Upper lobe of left lung (tissue), 6 donors: ENCODE measurements at places on chromosomes 7 and 10.

DNA sequence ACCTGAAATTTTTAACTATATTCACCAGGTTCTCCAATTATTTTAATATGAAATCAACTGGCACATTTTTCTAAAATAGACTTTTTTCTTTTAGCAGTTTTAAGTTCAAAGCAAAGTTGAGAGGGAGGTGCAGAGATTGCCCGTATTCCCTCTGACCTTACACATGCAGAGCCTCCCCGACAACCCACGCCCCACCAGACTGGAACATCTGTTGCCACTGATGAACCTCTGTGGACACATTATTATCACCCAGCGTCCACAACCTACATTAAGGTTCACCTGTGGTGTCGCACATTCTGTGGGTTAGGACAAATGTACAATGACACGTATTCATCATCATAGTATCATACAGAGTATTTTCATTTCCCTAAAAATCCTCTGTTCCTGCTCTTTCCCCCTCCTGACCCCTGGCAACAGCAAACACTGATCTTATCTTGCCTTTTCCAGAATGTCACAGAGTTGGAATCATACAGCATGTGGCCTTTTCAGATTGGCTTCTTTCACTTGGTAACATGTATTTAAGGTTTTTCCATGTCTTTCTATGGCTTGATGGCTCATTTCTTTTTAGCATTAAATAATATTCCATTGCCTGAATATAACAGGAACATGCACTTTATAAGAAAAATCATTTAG is 37.1 kb downstream of the COBL start:
- no peak for DNase-seq

DNA sequence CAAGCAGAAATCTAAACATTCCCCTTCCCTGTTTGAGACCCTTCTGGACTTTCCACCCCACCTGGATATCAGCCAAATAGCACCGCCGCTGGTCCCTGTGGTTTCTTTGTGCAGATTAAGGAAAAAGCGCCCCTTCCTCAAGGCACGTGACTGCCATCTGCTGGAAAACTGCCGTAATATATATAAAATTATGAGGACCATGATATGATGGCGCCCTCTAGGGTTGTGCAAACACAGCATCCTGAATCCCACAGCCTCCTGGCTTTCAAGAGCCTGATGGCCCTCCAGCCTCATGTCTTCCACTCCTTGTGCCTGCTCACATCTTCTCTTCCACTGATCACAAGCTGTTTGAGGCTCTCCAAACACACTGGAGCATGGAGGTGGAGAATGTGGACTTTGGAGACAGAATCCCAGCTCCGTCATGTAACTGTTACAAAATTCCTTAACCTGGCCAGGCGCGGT is 121.3 kb downstream of the MYL10 start:
- no peak for DNase-seq

- DNase-seq = no peak
These were observed 172.0 kb downstream of the ZEB1 start for GRCh38 chr10:31490858-31491504.

DNA sequence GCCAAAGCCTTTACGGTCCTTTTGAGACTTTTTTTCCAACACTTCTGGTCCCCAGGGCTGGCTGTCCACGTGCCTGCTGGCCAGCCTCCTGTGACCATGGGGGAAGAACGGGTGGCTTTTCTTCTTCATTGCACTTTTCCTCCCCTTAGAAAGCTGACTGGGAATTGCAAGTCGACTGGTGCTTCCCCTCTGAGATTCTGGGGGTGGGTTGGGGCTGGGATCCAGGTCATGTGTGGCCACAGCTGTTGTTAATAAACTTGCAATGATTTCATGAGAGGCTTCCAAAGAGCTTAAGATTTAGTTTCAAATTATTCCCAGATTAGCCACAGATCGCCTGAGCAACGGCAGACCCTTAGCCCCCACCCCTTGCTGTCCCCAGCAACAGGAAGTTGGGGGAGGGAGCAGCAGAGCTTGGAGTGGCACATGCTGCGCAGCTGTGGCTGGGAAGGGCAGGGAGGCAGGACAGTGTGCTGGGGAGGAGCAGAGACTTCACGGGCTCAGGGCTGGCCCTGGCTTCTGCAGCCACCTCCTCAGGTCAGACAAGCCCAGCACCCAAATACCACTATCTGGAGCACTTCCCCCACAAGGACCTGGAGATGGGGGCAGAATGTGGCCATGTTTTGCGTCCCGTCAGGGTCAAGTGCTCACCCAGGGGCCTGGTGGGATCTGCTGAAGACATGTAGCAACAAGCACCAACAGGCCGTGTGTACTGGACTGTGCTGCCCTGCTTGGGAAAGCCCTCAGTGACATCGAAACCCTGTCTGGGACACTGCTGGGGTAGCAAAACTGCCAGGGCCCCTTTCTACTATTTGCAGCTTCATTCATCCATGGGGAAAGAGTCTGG is 147.1 kb downstream of the RNF216 start:
- DNase-seq = peak; percentile 34

DNA sequence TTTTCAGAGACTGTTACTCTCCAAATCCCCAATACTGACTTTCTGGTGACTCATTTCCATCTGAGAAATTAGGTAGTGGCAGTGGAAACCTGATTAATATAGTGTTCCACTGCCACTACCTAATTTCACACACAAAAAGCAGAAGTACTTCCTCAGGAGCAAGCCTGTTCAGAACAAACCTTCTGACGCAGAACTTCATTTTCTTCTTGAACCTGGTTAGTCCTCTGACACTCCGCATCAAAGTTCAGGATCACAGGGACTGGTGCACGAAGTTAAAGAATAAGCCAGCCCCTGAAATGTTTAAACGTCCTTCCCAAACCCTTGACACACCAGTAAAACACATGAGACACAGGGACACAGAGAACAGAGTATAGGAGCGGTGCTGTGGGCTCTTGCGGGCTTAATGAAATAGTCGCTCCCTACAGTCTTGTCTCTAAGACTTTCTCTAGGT is 4.4 kb downstream of the WDR91 start:
- DNase-seq = no peak

DNA sequence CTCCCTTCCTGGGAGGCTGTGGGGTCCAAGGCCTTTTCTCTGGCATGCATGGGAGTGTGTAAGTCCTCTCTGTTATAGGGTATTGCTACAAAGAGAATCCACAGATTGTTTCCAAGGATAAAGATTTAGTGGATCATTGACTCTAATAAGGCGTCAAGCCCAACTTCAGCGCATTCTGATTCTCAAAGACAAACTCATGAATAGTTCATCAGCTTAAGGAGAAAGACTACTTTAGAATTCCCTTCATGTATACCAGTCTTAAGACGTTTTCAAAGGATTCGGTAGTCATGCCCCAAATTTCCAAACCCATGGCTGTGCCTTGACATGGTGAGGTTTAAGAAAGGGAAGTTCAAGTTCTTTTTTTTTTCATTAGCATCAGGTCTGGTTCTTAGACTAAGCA is 46.6 kb upstream of the ABLIM1 start:
- no peak for DNase-seq

DNA sequence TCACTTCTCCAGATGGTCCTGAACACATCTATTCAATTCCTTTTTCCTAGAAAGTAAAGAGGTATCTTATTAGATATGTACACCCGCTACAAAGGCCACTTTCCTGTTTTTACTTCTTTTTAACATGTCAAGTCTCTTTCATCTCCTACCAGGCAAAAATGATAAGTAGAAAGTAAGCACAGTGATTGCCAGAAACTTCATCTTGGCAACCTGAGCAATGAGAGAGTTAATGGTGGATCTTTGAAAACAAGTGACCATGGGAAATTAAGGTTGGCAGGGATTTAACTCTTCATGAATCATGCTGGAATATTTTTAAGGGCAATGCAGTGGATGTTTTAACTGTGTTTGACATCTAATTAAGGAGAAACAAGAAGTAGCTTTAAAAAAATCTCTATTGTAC is 2.7 kb downstream of the SEMA3A start:
- no peak for DNase-seq

- no peak for DNase-seq
These were observed 447.0 kb downstream of the GRID1 start for GRCh38 chr10:85919491-85920021.

DNA sequence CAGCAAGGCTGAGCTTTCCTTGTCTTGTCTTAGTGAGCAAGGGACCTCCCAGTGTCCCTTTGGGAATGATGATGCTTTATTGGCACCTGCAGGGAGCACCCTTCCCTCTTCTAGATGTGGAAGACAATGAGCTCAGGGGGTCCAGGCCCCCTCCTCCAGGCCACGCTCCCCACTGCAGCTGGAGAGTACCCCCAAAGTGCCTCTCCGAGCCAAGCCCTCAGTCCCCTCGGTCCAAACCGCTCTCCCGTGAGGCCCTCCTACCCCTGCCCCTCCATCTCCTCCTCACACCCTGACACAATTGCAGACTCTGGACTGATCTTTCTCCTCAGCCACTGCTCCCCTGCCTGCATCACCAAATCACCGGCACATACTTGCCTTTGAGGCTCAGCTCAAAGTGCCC is 16.7 kb downstream of the RBP3 start:
- DNase-seq = no peak

- DNase-seq = no peak
These were observed 1.5 kb downstream of the ABCB4 start for GRCh38 chr7:87473986-87474385.

DNA sequence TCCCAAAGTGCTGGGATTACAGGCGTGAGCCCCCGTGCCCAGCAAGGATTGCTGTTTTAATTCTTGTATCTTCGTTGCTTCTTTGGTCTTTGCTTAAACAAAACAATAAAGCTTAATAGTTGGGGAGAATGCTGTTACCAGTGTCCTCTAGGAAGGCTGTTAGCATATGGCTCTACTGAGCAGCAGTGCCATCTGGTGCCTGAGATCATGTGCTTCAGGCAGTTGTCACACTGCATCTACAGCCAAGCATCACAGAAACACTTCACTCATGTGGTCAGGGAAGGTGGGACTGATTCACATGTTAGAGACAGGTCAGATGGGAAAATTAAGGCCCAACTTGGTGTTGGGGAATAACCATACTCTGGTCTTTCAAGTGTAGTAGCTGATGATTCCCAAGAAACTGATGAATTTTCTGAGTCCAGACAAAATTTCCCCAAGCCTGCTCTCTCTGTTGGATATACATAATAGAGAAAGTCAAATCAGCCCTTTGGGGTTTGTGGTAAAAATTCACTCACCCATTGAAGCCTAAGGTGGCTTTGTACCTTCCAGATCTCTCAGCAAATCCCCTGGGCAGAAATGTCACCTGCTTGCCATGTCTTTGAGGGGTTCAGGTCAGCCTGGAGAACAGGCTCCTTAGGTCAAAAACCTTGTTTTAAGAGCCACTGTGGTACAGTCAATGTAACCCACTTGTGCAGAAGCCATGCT is 28.4 kb downstream of the UBE2D4 start:
- DNase-seq = no peak

GRCh38 chr10:32295027-32295426 is 51.9 kb downstream of the EPC1 start:
- no peak for DNase-seq

GRCh38 chr10:123563994-123564393 is 102.2 kb upstream of the GPR26 start:
- no peak for DNase-seq

DNA sequence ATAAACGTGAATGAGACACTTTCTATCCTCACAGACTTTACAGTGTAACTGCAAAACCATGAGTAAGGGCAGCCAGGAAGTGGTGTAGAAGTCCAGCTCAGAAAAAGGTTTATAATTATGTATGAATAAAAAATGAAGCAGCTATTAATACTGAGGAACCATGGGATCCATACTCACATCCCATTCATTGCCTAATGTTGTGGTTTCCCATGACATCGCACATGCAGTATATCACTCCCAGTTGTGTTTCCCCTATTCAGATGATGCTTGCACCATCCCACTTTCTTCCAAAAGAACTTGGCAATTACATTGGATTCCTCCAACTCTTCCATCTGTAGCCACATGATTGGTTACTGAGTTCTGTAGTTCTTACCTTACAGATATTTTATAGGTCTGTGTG is 74.5 kb upstream of the SEMA3D start:
- DNase-seq = no peak

GRCh38 chr7:28347475-28348318 is 64.6 kb upstream of the CREB5 start:
- no peak for DNase-seq

DNA sequence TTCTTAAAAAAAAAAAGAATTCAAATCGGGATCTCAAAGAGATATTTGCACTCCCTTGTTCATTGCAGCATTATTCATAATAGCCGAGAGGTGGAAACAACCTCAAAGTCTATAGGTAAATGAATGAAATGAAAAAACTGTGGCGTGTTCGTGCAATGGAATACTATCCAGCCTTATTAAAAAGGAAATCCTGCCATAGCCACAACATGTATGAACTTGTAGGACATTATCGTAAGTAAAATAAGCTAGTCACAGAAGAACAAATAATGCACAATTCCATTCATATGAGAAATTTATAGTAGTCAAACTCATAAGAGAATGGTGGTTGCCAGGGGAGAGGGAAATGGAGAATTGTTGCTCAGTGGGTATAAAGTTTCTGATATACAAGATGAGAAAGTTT is 37.9 kb downstream of the GRK5 start:
- no peak for DNase-seq

GRCh38 chr10:99667108-99667751 is 7.9 kb downstream of the ENTPD7 start:
- no peak for DNase-seq

GRCh38 chr7:24980534-24981170 is 674 bp upstream of the OSBPL3 start:
- no peak for DNase-seq

DNA sequence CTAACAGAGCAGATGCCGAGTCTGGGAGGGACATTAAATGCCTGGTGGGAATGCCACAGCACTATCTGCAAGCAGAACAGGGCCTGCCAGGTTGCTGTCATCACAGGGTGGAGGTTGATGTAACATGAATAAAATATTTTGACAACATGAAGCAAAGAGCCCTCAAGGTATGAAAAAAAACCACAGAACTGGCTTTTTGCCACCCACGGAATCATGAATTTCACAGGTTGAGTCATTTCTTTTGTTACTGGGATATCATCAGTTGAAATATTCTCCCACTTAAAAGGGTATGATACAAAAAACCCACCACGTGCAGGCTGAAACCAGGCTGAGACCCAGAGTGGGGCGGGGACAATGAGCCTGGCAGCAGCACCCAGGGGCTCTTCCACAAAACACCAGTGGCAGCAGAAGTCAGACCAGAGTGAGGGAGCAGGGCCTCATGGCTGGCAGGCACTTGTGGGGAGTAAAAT is 220.1 kb downstream of the TNS3 start:
- DNase-seq = no peak

DNA sequence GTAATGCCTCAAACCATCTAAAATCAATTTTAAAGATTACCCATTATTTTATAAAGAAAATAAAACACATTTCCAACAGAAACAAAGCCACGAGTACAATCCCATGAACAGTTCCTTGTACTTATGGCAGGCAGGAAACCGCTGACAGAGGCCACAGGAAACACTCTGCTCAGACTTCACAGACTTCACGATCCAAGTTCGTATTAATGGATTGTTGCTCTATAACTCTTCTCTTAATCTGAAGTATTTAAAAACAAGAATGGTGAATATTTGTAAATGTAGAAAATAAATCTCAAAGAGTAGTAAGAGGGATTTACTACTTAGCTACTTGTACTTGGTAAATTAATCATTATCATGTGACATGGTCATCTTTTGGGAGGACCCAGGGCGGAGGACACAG is 78.3 kb downstream of the SNX10 start:
- DNase-seq = no peak

GRCh38 chr7:147079921-147080420 is 963.4 kb downstream of the CNTNAP2 start:
- no peak for DNase-seq
